ENCODE measurements at places on chromosomes 6 and 20. TPM values are rescaled to one million over a fixed set of nuclear protein-coding genes. Genes with fewer than 3 reads are reported as not detected.
A peak's percentile ranks its signal among the peaks of the same experiment; 100 is the strongest.

Gene KCNB1
- total RNA-seq, result 1.2 TPM

Gene MRPS18A
- 36.4 TPM for total RNA-seq

DNA sequence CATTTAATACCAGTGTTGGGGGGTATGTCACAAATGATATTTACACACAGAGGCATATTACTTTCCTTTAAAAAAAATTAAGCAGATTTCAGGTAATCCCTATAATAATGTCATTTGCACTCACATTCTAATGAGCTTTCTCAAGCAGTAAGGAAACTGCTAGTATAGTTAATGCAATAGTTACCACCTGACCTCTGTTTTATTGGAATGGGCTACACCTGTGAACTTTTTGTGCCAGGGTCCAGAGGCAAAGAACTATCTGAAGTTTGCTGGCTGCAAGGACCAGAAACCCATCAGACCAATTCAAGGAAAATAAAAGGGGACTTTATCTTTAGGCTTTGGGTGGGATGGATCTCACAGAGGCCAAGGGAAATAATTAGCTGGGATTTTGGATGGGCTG lies 2.9 kb upstream of the ZHX3 start:
- DNase-seq, result no peak

DNA sequence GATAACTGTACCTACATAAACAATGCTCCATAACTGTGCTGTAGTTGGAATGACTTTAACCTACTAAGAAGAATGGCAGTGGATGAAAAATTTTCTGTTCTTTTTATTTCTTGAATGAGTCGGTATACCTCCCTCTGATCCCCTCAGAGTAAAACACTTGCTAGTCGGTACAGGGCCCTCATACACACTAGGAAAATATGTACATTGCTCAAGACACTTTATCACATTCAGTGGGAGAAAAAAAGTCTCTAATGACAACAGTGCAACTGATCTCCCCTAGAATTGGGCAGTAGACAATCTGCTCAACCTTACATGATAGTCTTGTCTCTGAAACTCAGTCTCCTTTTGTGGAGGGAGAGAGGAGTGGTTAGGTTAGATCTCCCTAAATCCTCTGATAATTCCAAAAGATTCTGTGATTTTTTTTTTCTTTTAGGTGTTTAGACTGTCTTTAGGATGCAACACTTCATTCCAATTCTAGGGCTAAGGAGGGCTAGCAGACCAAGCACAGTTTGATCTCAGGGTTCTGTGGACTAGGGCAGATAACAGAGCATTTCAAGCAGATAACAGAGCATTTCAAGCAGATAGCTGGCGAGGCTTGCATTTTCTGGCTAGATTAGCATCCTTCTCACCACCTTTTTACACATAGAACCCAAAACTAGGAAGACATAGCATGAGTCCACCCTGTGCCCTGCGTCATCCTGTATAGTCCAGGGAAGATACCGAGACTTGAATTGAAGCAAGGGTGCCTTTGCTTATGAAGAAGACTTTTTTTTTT lies 100.3 kb upstream of the TNFAIP3 start:
- no peak for DNase-seq

DNA sequence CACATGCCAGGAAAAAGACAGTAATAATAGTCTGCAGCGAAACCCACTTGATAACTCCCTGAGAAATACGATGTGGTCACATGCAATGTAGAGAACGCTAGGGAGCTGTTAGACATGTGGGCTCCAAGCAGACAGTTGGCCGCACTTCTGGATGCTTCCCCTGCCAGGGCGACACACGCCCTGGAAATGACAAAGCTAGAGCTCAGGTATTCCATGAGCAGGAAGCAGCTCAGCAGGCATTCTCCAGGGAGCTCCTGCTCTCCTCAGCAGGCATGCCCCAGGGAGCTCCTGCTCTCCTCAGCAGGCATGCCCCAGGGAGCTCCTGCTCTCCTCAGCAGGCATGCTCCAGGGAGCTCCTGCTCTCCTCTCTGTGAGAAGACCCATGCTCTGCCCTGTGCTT lies 52.4 kb upstream of the NXT1 start:
- DNase-seq, result no peak

Gene SSTR4
- not detected for total RNA-seq

DNA sequence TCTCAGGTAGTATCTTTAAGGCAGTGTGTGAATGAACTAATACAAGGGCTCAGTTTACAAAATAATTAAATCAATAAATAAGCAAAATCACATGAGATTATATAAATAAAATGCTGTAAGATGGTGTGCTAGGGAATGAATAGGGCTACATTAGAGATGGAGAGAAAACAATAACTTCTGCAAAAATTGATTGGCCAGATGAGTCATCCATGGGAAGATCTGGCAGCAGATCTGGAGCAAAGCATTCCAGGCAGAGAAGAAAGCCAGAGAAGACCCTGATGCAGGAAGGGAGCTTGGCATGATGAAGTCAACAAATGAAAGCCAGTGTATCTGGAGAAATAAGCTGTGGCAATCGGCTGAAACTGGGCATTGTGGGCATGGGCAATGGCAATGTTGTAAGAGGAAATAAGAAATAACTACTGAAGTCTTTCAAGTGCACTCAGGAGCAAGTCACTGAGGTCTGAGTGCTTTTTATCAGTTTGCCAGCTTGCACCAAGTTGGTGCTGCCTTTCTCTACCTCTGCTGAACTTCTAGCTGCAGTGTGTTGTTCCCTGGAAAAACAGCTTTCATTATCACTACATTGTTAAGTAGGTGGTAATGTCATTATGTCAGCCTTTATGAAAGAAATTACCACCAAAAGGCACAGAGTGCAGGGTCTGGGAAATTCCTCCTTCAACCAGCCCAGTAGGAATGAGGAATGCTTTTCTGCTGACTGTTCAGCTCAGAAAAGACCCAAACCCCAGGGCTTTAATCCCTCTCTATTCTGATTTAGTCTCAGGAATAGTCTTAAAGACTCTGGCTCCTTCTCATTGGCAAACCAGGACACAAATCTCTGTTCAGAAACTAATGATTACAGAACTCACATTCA lies 231.6 kb downstream of the HTR1B start:
- DNase-seq, result no peak

GRCh38 chr6:43396408-43397149 lies 27.1 kb upstream of the ZNF318 start:
- peak; percentile 61 for DNase-seq

- no peak for DNase-seq
Measured at GRCh38 chr20:16280219-16280618, 293.0 kb downstream of the KIF16B start.

DNA sequence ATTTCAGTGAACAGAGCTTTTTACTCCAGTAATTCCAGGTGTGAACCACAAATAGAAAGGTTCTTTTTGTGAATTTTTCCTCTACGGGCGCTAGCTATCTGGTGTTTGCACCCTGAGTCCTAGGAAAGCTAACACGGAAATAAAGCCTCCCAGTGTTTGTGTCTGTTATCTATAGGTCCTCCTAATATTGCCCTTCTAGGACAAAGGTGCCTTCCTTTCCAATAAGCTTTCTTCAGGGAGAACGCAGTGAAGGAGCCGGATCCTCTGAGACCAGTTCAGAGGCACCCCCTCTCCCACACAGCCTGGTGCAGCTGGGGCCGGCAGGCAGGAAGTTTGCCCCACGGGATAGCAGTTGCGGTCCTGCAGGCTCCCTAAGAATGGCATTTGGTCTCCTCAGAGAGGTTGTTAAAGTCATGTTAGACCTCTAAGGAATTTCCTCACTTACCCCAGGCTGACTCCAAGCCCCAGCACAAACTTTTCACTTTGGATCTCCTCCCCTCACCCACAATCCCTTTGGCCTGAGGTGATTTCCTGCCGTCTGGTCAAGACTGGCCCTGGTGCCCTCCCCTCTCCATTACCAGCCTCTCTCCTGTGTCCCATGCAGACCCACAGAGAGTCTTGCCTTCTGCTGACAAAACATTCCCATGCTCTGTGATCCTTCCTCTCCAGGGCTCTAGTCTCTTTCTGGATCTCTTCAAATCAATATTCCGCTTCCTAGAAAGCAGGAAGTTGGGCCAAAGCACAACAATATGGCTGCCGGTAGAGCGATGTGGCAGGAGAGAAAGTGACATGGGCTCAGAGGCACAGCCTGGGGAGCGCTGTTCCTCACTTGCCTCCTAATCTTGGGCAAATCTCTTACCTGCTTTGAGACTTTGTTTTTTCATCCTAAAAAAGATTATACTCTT lies 126.0 kb downstream of the MOXD1 start:
- no peak for DNase-seq

GRCh38 chr6:135393289-135393688 lies 104.3 kb downstream of the AHI1 start:
- no peak for DNase-seq

Gene SAMD10
- 7.9 TPM for total RNA-seq

DNA sequence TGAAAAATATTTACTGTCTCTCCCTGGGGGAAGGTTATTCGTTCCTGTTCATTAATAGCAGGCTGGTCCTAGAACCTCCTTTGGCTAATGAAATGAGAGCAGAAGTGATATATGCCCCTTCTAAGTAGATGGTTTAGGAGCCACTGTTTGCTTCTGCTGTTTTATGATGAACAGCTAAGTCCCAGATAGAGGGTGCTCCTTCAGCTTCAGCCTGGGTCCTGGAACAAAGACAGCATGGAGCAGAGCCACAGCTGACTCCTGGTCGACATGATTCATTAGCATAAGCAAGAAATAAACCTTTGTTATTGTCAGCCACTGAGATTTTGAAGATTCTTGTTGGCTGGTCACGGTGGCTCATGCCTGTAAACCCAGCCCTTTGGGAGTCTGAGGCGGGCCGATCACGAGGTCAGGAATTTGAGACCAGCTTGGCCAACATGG lies 47.8 kb upstream of the ARMC2 start:
- DNase-seq, result no peak

- no peak for DNase-seq
Measured at GRCh38 chr6:87481931-87482330, 9.2 kb downstream of the SLC35A1 start.

Gene EYA2
- 2.6 TPM for total RNA-seq

- peak; percentile 35 for DNase-seq
Measured at GRCh38 chr6:10386220-10386619, 28.7 kb downstream of the TFAP2A start.

DNA sequence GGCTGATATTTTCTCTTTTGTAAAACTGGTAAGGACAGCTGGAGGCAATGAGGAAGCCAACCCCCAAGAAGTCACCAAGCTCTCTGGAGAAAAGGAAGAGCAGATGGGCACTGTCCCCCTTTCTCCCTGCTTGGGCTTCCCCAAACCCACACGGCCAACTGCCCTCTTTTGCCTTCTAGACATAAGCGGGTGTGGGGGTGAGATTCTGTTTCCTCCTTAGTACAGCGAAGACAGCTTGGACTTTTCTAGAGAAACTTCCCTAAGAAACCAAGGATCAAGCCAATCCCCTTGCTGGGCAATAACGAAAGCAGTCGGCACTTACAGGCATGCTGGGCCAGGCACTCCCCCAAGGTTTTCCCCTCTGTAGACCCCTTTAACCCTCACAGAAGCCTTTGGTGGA lies 110.3 kb downstream of the CDC5L start:
- no peak for DNase-seq

DNA sequence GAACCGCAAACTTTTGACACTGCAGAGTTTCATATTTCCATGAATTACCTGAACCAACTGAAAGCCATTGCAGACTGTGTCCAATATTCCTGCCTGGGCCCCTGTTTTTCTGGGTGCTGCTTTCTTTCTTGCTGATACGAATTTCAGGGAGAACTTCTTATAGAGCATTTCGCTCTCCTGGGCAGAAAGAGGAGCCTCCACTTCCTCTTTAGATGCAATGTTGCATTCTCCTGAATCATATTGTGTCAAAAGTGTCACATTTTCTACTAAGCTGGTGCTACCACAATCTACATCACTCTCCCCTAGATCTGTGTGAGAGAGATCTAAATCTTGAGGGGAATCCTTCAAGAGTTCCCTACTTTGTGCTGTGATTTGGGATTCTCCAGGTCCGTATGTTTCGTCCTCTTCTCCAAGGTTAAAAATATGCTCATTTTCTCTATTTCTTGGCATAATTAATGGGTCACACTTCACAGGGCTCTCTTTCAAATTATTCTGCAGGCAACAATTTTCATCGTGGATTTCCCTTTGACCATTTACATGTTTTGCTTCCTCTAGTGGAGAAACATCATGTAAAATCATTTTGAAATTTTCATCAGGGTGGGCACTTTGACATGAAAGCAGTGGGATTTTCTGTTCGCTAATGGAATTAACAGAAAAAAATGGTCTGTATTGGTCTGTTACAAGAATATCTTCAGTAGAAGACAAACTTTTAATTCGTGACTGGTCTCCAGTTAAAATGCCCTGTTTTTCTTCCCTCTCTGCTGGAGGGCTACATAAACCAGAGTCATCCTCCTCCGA lies 102.3 kb downstream of the DST start:
- DNase-seq, result no peak
